ENCODE measurements at places on chromosomes 16 and 17.
A peak's percentile ranks its signal among the peaks of the same experiment; 100 is the strongest.

- no peak for DNase-seq
Measured at GRCh38 chr17:3008336-3009288, 54.8 kb downstream of the OR1D5 start.

DNA sequence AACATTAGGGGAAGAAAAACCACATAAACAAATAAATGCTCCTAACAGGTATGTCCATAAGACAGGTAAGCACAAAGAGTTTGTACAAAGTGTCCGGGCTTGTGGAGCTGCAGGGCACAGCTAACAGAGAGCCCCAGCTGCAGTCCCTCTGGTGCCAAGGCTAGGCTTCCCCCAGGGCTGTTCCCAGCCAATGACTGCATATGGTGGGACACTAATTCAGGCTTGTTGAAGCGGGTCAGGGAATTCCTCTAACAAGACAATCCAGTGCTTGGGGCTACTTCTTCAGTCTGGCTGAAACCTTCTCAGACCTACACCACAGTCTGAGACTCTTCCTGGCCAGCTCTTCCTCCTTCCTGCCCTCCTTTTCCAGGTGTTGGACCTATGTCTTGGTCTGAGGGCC, 51.7 kb upstream of the ALDH3A1 start:
- DNase-seq = no peak

GRCh38 chr17:77101521-77102410, 39.0 kb upstream of the SEC14L1 start:
- no peak for DNase-seq

DNA sequence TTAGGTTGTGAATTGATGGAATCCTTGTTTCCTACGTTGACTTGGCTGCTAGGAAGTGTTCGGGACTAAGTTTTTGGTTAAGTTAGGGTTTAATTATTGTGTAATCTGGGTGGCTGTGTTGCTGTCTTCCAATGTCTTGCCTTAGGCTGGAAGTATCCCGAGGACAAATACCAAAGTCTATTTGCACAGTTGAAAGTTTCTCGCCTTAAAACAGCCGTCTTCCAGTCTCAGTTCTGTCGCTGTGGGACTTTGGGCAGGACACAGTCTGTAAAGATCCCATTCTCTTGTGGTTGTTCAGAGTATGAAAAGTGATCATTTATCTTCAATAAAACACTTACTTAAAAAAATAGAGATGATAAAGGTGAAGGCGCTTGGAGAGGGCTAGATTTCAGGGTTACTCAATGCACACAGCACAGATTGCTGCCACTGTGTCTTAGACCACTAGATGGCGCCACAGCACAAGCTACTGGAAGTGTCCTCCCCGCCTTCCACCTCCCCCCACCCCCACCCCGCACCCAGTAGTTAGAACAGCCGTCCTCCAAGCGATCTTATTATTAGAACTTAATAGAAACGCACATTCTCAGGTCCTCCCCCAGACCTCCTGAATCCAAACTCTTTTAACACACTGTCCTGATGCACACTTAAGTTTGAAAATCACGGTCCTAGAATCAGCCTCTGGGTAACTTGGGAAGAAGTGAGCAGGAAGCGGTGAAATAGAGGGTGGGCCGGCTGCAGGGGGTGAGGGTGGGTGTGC, 45.8 kb downstream of the AKAP1 start:
- DNase-seq = peak; percentile 69

GRCh38 chr17:28170771-28171170, 128.3 kb downstream of the NLK start:
- no peak for DNase-seq

DNA sequence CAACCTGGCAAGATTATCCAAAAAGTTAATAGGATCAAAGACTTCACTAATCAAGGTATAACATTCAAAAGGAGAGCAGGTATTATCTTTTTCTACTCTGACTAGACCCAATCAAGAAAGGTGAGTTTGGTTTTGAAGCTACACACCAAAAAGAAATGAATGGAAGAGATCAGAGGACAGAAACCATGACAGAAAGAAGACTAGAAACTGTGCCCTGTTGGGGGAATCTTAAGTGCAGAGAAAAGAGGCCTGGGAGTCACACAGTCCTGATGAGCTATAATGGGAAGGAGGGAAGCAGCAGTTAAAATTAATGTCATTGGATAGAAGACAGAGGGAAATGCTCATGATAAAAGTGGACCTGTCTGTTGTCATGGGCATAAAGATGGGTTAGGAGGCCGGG, 17.3 kb downstream of the ZZEF1 start:
- no peak for DNase-seq

DNA sequence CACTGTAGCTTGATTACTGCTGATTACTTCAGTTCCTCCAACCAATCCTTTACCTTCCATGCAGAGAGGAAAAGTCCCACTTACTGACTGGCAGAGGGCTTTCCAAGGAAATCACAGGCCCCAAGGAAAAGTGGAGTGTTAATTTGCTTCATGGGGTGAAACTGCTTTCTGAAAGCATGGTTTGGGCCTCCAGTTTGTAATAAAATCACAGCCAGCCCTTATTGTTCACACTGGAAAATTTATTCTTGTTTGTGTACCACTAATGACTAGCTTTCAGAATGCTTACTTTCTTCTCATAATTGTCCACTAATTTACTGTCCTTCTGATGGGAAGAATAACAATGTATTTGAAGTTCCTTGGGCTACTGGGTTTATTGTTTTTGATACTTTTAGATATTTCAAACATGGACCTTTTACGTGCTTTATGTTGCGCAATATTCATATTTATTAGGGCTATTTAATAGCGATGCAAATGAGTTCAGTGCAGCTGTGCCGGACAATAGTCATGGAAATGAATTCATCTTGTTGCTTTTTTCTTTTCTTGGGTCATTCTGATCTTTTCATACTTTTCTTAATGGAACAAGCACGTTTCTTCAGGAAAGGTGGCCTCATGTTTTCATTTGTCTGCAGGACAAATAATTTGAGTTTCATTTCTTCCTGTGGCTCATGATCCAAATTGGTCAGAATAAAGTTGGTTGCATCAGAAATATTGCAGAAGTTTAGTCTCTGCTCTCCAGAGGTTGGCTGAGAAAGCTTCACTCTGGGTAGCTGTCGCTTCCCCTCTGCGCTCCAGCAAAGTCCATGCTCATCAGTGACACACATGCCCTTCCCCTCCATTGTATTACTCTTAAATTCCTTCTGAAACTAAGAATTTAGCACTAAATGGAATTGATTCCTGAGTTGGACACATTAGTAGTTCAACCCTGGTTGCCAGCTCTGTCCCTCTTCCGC, 128.7 kb downstream of the PRKCA start:
- no peak for DNase-seq

Data from NK-92 treated with Interleukin-12 subunit alpha and Interleukin-12 subunit beta, amount 100 ng/mL, for 24 hours (cell line).